Natural killer cell treated with Interleukin-12 subunit alpha and Interleukin-12 subunit beta and Interleukin-15 and Interleukin-18, amount 100 ng/mL, for 72 hours (primary cell): ENCODE measurements at places on chromosomes 11 and 22. TPM values are rescaled to one million over a fixed set of nuclear protein-coding genes. Genes with fewer than 3 reads are reported as not detected.

Gene KCTD14
- 0.29 TPM for total RNA-seq

Gene LDHAL6A
- total RNA-seq, result not detected

Gene BCO2
- total RNA-seq, result 1.4 TPM

Gene DNAJC4
- 33.0 TPM for total RNA-seq

Gene PRDX5
- total RNA-seq, result 116 TPM

Gene TTLL12
- total RNA-seq, result 23.6 TPM

Gene SLC6A5
- not detected for total RNA-seq

Gene KLHDC7B
- total RNA-seq, result 6.5 TPM

Gene MARK2
- total RNA-seq, result 54.9 TPM

Gene TSPAN18
- 0.64 TPM for total RNA-seq

Gene MRGPRE
- total RNA-seq, result not detected

Gene C11orf86
- not detected for total RNA-seq

Gene OR56B1
- not detected for total RNA-seq

Gene ABCG4
- not detected for total RNA-seq

Gene DNAJB7
- not detected for total RNA-seq

Gene CAT
- 22.2 TPM for total RNA-seq

Gene CDCA5
- total RNA-seq, result 59.2 TPM

Gene API5
- total RNA-seq, result 128 TPM

Gene MS4A6E
- total RNA-seq, result not detected

Gene OTOG
- not detected for total RNA-seq

Gene SLN
- total RNA-seq, result not detected

Gene SIAE
- total RNA-seq, result 2.4 TPM

Gene BIK
- total RNA-seq, result not detected

Gene CDC42BPG
- total RNA-seq, result 0.59 TPM

Gene UPK2
- 0.64 TPM for total RNA-seq
